Heart right ventricle (tissue), 16 donors: ENCODE measurements at places on chromosomes 4 and X.

DNA sequence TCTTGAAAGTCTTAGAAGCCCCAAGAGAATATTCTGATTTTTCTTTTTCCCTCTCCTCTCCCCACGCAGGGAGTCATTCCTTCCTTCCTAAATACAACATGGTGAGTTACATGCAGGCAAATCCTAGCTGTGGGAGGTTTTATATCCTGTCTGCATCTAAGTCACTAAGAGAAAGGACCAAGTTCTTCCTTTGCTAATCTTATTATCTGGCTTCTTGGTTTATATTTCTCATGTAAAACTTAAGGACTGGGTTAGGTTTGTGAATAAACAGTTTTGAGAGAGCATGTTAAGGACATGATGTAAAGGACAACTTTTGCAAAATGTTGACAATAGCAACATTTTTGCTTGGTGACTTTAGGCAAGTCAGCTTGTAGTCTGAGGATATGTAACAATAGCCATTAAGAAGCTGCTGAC is 5.1 kb upstream of the CXCL9 start:
- no peak for DNase-seq

GRCh38 chrX:102154900-102155805 is 624 bp downstream of the BEX5 start:
- DNase-seq: no peak

GRCh38 chr4:8727546-8728510 is 135.3 kb downstream of the CPZ start:
- no peak for DNase-seq

DNA sequence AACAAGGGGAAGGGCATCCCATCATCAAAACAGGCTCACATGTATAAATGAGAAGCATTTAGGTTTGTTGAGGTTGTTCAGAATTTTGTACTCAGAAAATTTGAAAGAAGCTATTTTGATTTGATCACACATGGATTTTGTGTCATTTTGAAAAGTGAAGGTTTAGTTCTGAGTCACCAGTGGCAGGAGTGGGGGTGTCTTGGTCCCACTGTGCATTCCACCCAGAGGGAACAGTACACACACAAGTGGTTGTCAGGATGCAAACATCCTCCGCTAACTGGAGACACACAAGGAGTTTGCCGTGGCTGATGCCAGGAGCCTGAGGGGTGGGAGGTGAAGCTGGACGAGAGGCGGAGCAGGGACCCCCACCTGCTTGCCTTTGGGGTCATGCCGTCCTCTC is 198.2 kb upstream of the PSAPL1 start:
- no peak for DNase-seq

DNA sequence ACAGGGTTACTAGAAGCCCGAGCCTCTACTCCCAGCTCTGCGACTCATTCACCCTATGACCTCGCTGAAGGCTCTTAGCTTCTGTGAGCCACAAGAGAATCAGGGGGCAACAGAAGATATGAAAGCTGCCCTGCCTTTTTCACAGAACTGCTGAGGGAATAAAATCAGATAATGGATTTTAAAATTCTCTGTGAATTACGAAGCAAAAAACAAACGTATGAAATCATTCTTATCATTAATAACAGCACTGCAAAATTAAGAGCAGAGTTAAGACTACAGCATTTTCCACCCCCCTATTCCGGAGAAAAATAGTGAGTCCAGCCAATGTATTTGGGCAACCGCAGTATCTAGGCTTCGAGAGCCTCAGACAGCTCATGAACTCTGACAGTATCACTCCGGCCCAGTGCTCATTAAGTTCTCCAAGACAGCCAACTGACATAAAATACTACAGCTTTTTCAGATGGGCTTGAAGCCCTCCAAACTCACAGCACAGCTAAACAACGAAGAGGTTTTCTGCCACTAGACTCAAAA is 33.4 kb downstream of the AFAP1 start:
- DNase-seq: no peak

GRCh38 chr4:87192145-87192919 is 28.1 kb downstream of the KLHL8 start:
- DNase-seq: no peak

DNA sequence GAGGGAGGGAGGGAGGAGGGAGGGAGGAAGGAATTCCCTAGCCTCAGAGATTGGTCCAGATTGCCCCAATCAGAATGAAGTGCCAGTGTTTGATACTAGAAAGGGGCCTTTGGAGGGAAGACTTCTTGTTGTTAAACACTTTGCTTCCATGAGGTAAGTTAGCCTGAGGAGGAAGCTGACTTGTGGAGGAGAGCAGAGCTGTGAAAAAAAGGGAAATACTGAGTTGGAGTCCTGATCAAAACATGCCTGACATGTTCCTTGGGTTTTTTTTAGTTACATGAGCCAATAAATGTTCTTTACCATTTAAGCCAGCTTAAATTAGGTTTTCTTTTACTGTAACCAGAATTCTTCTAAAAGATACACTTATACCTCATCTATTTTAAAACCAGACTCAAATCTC is 57.6 kb downstream of the GSX2 start:
- DNase-seq: no peak

GRCh38 chr4:187085339-187085738 is 361.7 kb upstream of the FAT1 start:
- DNase-seq: no peak

DNA sequence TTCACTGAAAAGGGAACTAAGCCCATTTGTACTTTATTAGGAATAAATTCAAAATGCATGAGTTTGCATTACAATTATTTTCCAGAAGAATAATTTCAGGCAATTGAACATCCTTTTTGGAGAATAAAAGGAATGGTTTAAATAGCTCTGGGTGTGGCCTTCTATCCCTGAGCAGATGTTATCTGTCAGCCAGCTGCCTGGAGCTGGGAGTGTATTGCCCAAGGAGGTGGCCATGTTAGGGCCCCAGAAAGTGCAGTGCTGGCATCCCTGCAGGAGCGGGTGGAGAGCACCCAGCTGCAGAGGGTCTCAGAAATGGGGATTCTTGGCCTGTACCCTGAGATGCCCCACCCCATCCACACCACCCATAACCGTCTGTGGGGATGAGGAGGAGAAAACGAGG is 21.6 kb upstream of the VEGFD start:
- DNase-seq: no peak

DNA sequence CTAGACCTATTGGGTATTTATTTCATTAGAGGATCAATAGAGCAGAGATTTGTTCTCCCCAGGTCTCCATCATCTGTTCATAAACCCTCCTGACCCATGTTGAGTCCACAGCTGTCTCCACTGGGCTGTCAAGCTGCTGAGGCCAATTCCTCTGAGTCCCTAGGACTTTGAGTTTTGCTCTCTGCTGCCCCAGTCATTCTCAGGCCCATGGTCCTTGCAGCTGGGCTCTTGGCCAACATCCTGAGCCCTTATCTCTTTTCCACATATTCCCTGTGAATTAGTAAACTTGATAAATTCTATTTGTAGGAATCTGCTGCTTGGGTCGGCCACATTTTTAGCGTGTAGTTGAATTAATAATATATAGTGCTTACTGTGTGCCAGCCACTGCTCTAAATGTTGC is 41.9 kb downstream of the FHL1 start:
- DNase-seq: no peak

GRCh38 chrX:78307665-78308064 is 19.7 kb downstream of the CYSLTR1 start:
- no peak for DNase-seq

DNA sequence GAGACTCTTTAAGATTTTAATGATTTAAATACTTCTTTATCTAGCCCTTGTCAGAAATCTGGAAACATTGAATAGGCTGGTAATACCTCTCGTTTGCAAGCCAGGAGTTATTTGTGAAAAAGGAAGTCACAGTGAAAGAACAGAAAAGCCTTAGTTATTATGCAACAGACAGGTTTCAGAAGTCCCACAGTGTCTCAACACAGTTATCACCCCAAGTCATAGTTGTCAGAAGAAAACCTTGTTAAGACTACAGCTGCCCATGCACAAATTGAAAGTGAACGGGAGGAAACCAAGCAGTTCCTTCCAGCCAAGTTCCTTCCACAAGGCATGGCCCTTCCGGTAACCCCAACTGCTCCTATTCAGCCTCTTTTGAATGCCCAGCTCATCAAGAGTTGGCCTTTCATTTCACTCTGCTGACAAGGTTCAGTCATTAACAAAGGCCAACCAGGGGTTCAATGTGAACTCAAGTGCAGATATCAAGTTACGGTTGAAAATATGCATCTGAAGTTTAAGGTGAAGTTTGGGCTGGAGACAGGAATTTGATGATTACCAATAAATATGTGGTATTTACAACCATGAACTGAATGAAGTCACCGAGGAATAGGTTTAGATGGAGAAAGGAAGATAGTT is 15.6 kb downstream of the ALPK1 start:
- DNase-seq: no peak

- DNase-seq: no peak
Observed at GRCh38 chr4:68391436-68391835, 41.5 kb upstream of the YTHDC1 start.

GRCh38 chrX:28491941-28492340 is 95.3 kb upstream of the IL1RAPL1 start:
- DNase-seq: no peak

DNA sequence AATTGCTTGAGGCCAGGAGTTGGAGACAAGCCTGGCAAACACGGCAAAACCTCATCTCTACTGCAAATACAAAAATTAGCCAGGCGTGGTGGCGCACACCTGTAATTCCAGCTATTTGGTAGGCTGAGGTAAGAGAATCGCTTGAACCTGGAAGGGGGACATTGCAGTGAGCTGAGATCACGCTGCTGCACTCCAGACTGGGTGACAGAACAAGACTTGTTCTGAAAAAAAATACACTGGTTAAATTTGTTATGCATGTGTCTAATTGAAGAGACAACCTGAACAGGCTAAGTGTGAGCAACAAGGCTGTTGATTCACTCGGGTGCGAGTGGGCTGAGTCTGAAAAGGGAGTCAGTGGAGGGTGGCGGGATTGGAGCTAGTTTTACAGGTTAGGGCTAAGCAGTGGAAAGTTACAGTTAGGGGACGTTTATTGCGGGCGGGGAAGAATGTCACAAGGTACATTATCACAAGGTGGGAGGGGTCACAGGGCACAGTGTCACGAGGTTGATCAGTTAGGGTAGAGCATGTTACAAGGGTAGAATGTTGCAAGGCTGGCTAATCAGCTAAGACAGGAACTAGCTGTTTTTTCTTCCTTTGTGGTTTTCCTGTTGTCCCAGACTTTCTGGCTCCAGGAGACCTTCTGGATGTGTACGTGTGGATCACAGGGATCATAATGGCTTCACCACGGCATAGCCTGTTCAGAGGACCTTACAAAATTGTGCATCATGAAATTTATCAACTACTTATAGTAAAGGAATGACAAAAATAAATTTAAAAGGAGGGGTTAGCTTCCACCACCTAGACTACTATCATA is 115.8 kb downstream of the NAA11 start:
- peak; percentile 5 for DNase-seq

DNA sequence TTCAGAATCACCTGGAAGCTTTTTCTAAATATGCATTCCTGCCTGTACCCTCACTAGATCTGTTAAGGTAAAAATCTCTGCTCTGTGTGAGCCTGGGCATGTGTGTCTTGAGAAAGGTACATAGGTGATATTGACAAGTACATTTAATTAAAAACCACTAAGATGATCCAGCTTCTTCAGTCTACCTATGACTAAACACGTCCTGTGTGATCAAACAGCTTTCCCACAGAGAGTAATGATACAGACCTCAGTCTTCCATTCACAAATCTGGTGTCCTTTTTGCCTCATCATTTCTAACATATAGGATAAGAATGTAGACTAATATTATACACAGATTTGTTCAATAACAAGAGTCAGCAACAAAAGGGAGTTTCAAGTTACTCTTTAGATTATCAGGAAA is 42.6 kb downstream of the GALNT7 start:
- no peak for DNase-seq

DNA sequence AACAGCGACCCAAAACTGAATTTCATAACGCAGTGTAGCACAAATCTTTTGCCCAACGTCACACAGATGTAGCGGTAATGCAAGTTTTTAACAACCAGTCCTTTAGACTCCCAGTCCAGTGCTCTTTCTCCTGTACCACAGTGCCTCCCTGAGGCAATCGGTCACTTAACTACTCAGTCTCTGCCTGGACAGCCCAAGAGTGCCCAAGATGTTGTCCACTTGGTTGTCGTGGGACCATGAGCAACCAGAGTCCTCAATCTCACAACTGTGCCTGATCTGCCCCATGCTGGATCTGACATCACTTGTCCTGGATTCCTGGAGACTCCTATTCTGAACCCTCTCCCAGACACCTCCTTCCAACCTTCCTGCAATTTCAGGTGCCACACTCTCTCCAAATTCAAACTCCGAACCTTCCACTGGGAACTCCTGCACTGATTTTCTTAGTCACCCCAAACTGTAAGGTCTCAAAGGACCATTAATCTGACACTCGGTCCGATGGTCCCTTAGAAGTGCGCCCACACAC is 702 bp downstream of the MMGT1 start:
- DNase-seq: no peak

DNA sequence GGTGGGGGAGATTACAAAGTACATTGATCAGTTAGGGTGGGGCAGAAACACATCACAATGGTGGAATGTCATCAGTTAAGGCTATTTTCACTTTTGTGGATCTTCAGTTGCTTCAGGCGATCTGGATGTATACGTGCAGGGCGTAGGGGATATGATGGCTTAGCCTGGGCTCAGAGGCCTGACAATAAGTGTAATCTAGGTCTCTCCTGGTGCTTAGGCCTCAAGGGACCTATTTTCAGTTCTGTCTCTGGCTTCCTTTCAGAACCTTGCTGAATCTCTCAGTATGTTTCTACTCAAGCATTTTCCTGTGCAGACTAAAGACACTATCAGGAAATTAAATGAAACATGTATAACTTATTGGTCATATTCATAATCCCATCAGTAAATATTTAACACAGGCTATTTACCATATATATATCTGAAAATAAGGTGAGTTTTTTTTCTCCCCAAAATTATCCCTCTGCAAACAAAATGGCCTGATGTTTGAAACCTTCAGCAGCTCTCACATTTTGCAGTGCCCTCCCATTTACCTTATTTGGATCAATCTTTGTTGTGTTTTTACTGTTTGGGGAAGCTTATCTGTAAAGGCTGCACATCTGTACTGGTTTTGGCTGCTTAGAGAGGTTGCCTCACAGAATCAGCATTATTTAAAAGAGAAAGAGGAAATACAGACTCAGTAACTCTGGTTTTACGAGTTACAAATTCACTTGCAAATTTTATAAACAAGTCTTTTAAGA is 2.3 kb upstream of the ZCCHC4 start:
- no peak for DNase-seq

- DNase-seq: peak; percentile 15
Observed at GRCh38 chr4:155819066-155819465, 47.0 kb downstream of the ASIC5 start.

DNA sequence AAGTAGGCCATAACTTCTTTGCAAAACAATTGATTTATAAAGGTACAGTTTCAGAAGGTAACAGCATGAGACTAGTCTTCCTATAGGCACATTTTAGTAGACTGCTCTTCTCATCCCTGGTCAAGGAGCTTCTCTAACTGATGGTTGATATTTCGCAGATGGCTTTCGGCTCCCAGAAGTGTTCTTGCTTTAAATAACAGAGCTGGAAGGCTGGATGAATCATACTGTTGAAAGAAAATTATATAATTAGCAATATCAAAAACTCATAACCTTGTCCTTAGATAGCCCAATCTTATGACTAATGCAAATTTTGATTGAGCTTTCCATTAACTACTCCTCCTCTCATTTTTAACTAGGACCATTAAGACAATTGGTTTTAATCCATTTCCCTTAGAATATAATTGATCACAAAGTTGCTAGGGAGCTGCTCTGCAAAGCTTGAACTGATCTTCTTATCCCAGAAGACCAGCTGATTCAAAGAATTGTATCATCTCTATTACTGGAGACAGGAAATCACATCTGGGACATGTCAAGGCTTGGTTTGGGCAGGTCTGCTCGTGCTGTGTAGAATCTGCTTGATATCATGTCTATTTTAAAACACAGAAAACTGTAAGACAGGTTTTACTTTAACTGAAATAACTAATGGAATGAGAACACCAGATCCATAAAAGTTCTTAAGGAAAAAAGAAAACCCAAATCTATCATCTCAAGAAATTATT is 38.6 kb downstream of the CENPU start:
- DNase-seq: no peak
